Thoracic aorta endothelial cell (primary cell): ENCODE measurements at places on chromosomes 5 and 9. TPM values are rescaled to one million over a fixed set of nuclear protein-coding genes. Genes with fewer than 3 reads are reported as not detected.

Gene S1PR3
- 22.7 and 25.9 TPM in 2 replicates for total RNA-seq

Gene GRM6
- total RNA-seq, result not detected in 2 replicates

Gene TAF11L5
- not detected in 2 replicates for total RNA-seq

Gene PCDHB3
- 0.14 and 0.27 TPM in 2 replicates for total RNA-seq

Gene CDX1
- total RNA-seq, result not detected in 2 replicates

Gene PRSS3
- 24.4 and 24.7 TPM in 2 replicates for total RNA-seq

Gene PCBD2
- total RNA-seq, result 5.9 and 6.3 TPM in 2 replicates

Gene SPATA24
- total RNA-seq, result 6.4 and 6.5 TPM in 2 replicates

Gene FANCC
- 12.1 and 13.1 TPM in 2 replicates for total RNA-seq

Gene PCDHGA12
- 10.8 and 12.6 TPM in 2 replicates for total RNA-seq

Gene TMEM141
- 42.9 and 43.6 TPM in 2 replicates for total RNA-seq

Gene PCDHGA8
- 0.72 and 1.6 TPM in 2 replicates for total RNA-seq

Gene GAPT
- under 0.01 TPM in 1 of 2 replicates, not detected in the other for total RNA-seq

Gene MEGF10
- total RNA-seq, result 0.14 and 0.93 TPM in 2 replicates

Gene ZNF483
- 1.9 and 2.9 TPM in 2 replicates for total RNA-seq

Gene PKD2L2
- not detected in 2 replicates for total RNA-seq

Gene ERGIC1
- 74.6 and 145 TPM in 2 replicates for total RNA-seq

Gene STPG3
- not detected in 2 replicates for total RNA-seq

Gene CNTFR
- total RNA-seq, result not detected in 2 replicates

Gene HACD4
- 1.1 and 2.2 TPM in 2 replicates for total RNA-seq

Gene GNA14
- total RNA-seq, result 3.9 and 5.2 TPM in 2 replicates

Gene PCDHGA10
- 4.7 and 5.5 TPM in 2 replicates for total RNA-seq

Gene NMUR2
- total RNA-seq, result not detected in 2 replicates

Gene NCS1
- 33.1 and 50.7 TPM in 2 replicates for total RNA-seq

Gene SURF4
- 271 and 325 TPM in 2 replicates for total RNA-seq

Gene WDR70
- 38.1 and 46.8 TPM in 2 replicates for total RNA-seq

Gene C9orf153
- total RNA-seq, result 0.22 and 0.27 TPM in 2 replicates

Gene C5orf52
- not detected in 2 replicates for total RNA-seq

Gene BAAT
- under 0.01 and 0.07 TPM in 2 replicates for total RNA-seq

Gene RANBP3L
- not detected in 2 replicates for total RNA-seq

Gene ORM1
- total RNA-seq, result not detected in 2 replicates
